ENCODE measurements at places on chromosomes 5 and 9.
A peak's percentile ranks its signal among the peaks of the same experiment; 100 is the strongest.

DNA sequence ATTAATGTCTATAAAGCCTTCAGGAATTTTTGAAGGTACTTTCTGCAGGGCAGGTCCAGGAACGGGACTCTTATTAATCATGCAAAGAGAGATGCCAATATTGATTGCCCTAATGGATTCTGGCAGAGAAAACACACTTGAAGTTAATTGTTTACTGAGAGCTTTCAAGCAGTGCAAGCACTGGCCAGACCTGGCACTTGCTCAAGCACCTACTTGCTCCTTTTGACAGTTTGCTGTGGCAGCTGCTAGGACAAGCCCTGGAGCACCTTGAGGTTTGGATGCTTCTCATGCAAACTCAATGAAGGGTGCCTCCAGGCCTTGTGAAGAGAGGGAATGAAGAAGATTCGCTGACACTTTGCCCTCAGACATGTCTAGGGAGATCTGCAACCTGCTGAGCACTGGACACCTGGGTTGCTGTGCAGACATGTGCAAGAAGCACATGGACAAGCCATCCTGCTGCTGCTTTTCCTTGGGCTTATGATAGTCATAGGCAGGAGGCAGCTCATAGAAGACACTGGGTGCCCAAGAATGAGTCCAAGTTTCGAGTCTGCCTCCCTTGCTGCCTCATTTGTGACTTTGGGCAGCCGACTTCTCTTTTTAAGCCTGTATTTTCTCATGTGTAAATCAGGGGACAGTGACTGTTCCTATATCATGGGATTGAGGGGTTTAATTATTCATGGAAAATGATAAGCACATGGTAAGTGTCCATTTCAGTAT, 88.8 kb upstream of the EQTN start:
- H3K27ac ChIP-seq = no peak overlapping the region
- H3K36me3 ChIP-seq = no peaks in the 10 kb centered on the region
- H3K4me1 ChIP-seq = no peaks in the 10 kb centered on the region
- H3K4me3 ChIP-seq = no peak overlapping the region
- no peaks in the 10 kb centered on the region for H3K27me3 ChIP-seq

DNA sequence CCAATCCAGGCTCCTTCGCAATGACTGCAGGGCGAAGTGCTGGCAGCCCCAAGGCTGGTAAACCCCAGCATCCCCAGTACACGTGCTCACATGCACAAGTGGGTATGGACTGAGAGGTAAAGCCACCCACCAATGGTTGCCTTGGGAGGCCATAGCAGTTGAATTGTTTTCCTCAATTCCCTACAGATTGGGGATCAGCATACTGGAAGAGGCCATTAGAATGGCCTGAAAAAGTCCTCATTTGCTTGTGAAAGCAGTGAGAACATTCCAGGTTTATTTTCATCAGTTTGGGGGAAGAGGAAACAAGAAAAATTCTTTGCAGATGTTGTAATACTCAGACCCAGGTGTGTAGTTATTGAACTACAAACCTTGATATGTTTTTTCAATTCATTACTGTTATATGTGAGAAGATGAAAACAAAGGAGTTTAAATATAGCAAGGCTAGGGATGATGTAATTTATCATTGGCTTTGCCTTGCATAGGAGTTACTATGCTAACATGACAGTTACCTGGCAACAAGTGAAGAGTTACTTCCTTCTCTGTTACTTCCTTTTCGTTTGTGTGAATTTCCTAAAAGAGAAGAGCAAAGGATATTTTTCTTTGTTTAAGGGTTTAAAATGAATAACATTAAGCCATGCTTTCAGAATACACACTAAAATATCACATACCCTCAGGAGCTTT, 36.4 kb downstream of the MTMR12 start:
- H3K4me3 ChIP-seq = no peak overlapping the region
- H3K36me3 ChIP-seq = peaks cover 22% of the 10 kb centered on the region
- no peaks in the 10 kb centered on the region for H3K27me3 ChIP-seq
- H3K27ac ChIP-seq = peak overlapping the region; percentile 83
- H3K4me1 ChIP-seq = peaks cover 36% of the 10 kb centered on the region
- no peak for DNase-seq

DNA sequence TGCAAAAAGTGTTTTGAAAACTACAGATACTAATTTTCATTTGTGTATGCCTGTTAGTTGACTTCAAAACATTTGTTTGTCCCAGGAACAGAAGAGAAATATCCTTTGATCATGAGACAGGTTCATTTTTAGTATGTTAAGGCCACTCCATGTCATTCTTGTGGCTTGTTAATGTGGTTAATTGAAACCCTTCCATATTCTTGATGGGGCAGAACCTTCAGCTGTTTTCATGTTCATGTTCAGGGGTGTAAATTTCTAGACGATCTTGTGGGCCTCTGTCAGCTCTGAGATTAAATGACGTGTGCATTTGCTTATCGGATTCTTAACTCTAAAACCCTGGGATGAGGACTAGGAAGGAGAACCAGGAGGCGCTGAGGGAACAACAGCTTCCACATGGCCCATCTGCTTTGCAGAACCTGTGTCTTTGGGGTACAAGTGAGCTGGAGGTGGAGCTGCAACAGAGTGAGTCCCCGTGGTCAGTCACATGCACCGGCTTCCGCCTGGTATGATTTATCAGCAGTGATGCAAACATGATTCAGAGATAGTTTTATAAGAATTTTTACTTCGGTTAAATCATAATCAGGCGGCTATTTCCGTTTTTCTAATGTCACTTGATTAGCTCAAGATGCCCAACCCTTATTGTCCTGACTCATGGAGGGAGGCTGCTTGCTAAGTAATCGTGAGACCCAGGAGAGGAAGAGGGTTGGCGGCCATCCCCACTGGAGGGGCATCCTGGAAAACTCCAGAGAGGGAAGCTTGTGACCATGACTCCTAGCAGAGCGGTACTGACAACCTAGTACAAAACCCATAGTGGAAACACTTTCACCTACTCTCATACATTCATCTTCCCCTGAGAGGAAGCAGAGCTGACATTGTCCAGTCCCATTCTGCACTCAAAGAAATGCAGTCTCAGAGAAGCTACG, 138.4 kb downstream of the C9orf152 start:
- H3K4me3 ChIP-seq = no peak overlapping the region
- DNase-seq = no peak
- H3K4me1 ChIP-seq = no peaks in the 10 kb centered on the region
- no peaks in the 10 kb centered on the region for H3K36me3 ChIP-seq
- no peaks in the 10 kb centered on the region for H3K27me3 ChIP-seq
- H3K27ac ChIP-seq = no peak overlapping the region

DNA sequence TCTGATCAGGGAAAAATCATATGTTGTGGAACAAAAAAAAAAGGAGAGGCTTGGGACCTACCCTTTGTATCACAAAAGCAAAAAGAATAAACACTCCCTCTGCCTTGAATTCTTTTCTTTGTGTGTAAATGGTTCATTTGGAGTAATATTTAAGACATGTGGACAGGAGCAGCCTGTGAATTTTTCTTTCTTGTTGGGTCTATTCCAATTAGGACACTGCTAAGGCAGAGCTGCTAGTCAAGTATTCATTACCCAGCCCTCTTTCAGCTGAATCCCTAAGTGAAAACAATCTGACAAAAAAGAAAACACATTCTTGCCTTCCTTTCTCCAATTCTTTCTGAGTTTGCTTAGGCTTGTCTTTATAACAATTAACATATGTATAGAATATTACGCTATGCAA, 330.0 kb downstream of the EBF1 start:
- no peak overlapping the region for H3K27ac ChIP-seq
- H3K27me3 ChIP-seq = no peaks in the 10 kb centered on the region
- no peak for DNase-seq
- H3K4me3 ChIP-seq = no peak overlapping the region
- H3K36me3 ChIP-seq = no peaks in the 10 kb centered on the region

GRCh38 chr9:33924978-33925797, 108.2 kb downstream of the UBE2R2 start:
- DNase-seq = no peak
- no peaks in the 10 kb centered on the region for H3K4me1 ChIP-seq
- H3K4me3 ChIP-seq = no peak overlapping the region
- no peak overlapping the region for H3K27ac ChIP-seq

- no peaks in the 10 kb centered on the region for H3K27me3 ChIP-seq
- no peaks in the 10 kb centered on the region for H3K36me3 ChIP-seq
- H3K4me1 ChIP-seq = no peaks in the 10 kb centered on the region
- DNase-seq = no peak
- H3K4me3 ChIP-seq = no peak overlapping the region
Measured at GRCh38 chr5:81948349-81948748, 23.5 kb upstream of the ATG10 start.

DNA sequence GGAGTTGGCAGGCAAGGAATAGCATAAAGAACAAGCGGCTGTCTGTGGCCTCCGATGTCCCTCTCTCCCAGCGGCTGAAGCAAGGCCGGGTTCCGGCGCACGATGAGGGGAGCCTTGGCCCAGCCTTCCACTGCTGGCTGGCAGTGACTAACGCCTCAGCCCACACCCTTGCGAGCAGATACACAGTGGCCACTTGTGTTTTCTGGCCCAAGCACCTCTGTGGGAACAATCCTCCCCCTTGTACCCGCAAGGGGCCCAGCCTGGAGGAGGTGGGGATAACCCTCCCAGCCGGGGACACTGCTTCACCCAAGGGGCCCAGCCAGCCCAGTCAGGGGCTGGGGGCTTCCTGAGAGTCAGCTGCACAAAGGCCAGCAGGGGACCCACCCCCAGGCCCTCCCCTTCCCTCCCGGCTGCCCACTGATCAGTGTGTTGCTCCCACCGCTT, 23.2 kb downstream of the STK10 start:
- no peak for DNase-seq
- peaks cover 15% of the 10 kb centered on the region for H3K36me3 ChIP-seq
- H3K27ac ChIP-seq = peak overlapping the region; percentile 29
- no peaks in the 10 kb centered on the region for H3K27me3 ChIP-seq

- H3K27ac ChIP-seq = no peak overlapping the region
- no peak for DNase-seq
- peaks cover 1% of the 10 kb centered on the region for H3K4me1 ChIP-seq
Measured at GRCh38 chr9:27276193-27277030, 20.5 kb downstream of the EQTN start.

DNA sequence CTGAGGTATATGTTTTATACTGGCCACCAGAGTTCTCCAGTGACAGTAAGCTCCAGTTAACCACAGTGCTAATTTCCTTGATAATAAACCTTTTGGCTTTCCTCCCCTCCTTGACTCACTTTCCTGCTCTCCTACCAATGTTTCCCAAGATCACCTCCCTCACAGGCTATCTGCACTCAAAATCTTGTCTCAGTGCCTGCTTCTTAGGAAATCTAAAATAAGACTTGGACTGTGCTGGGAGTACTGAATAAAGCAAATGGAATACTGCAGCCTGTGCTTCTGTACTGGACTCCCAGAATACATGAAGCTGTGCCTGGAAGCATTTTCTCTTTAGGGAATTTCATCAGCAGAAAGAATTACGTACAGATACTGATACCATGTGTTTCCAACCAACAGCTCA, 1.7 kb upstream of the DCP2 start:
- DNase-seq = no peak
- no peak overlapping the region for H3K27ac ChIP-seq
- H3K27me3 ChIP-seq = no peaks in the 10 kb centered on the region
- peaks cover 22% of the 10 kb centered on the region for H3K4me1 ChIP-seq
- H3K4me3 ChIP-seq = no peak overlapping the region

GRCh38 chr9:137492464-137493363, 33.6 kb upstream of the NSMF start:
- no peaks in the 10 kb centered on the region for H3K36me3 ChIP-seq
- H3K4me1 ChIP-seq = peaks cover 6% of the 10 kb centered on the region
- H3K27ac ChIP-seq = no peak overlapping the region
- no peak overlapping the region for H3K4me3 ChIP-seq
- H3K27me3 ChIP-seq = no peaks in the 10 kb centered on the region

- DNase-seq = no peak
- H3K4me1 ChIP-seq = no peaks in the 10 kb centered on the region
- H3K27ac ChIP-seq = no peak overlapping the region
- H3K27me3 ChIP-seq = peaks cover 13% of the 10 kb centered on the region
Measured at GRCh38 chr5:171651102-171651501, 134.5 kb upstream of the SMIM23 start.

GRCh38 chr5:96146675-96147074, 185.0 kb upstream of the ELL2 start:
- H3K4me3 ChIP-seq = no peak overlapping the region
- H3K27me3 ChIP-seq = peaks cover 6% of the 10 kb centered on the region
- H3K36me3 ChIP-seq = no peaks in the 10 kb centered on the region
- H3K27ac ChIP-seq = no peak overlapping the region
- no peak for DNase-seq
- no peaks in the 10 kb centered on the region for H3K4me1 ChIP-seq

DNA sequence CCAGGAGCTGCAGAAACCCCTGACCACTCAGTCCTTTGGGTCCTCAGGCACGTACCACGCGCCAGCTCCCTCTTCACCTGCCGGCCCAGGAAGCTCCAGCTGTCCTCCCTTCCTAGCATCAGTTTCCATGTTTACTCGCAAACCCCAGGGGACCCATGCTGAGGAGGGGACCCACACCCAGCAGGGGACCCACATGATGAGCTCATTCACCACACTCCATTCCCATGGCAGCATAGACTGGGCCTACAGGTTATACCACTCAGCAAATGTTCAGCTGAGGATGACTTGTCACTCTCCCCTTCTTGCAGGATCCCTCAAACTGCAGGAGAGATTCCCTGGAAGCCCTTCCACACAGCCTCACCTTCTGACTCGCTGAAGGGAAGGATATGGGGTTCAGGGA, 73.5 kb upstream of the GALNT10 start:
- H3K36me3 ChIP-seq = no peaks in the 10 kb centered on the region
- no peak overlapping the region for H3K4me3 ChIP-seq
- no peak overlapping the region for H3K27ac ChIP-seq
- DNase-seq = no peak
- no peaks in the 10 kb centered on the region for H3K27me3 ChIP-seq

DNA sequence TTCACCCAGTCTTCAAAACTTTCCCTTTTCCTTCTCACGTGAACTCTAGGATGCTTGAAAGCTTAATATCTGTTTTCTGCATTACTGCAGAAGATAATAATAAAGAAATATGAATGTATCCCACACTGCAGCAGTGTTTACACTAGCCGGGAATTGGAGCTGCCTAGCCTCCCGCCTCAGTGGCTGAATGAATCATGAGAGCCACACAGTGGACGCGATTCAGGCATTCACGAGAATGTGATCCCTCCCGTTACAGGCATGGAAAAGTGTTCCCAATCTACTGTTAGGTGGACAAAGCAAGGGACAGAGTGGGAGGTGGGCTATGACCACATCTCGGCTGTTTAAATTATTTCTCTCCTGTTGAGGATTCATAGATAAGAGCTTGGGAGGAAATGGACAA, 69.4 kb upstream of the CTSL start:
- H3K27ac ChIP-seq = no peak overlapping the region
- no peak for DNase-seq
- no peaks in the 10 kb centered on the region for H3K36me3 ChIP-seq
- no peaks in the 10 kb centered on the region for H3K27me3 ChIP-seq
- H3K4me1 ChIP-seq = no peaks in the 10 kb centered on the region
- H3K4me3 ChIP-seq = no peak overlapping the region

- no peak overlapping the region for H3K27ac ChIP-seq
- peaks cover 6% of the 10 kb centered on the region for H3K27me3 ChIP-seq
- H3K36me3 ChIP-seq = no peaks in the 10 kb centered on the region
- no peaks in the 10 kb centered on the region for H3K4me1 ChIP-seq
- no peak for DNase-seq
Measured at GRCh38 chr5:1833264-1834021, 32.2 kb downstream of the NDUFS6 start.

All from activated naive CD8-positive, alpha-beta T cell treated with anti-CD3 and anti-CD28 coated beads for 36 hours (primary cell).